H9 (cell line): ENCODE measurements at places on chromosomes 11 and 22.

DNA sequence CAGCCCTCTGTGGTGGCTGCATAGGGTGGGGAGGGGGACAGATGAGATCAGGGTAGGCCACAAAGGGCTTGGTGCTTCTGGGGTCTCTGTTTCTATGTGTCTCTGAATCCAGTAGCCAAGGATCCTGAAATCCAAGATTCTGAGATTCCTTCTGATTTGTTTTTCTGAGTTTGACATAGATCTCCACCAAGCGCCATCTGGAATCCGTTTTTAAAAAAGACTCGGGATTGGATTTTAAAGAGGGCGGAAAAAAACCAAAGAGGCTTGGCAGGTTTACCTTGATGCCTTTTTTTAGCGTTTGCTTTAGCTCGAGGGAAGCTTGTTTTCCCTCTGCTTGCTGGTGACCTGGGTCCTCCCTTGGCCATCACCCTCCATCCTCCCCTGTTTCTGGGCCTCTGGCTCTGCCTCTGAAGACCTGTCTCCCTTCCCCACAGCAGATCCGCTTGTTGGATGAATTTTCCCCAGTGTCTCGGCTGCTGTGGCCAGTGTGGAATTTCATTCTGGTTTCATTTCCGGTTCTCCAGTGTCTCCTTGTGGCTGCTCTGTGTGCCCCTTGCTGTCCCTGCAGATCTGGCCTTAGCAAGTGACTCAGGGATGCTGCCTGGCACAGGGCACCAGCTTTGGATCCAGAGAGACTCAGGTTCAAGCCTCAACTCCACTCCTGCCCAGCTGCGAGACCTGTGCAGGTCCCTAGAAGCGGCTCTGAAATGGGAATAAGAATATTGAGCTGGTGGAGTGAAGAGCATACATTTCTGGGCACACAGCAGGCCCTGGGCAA lies 15.1 kb downstream of the SYNGR1 start:
- no peak for DNase-seq

DNA sequence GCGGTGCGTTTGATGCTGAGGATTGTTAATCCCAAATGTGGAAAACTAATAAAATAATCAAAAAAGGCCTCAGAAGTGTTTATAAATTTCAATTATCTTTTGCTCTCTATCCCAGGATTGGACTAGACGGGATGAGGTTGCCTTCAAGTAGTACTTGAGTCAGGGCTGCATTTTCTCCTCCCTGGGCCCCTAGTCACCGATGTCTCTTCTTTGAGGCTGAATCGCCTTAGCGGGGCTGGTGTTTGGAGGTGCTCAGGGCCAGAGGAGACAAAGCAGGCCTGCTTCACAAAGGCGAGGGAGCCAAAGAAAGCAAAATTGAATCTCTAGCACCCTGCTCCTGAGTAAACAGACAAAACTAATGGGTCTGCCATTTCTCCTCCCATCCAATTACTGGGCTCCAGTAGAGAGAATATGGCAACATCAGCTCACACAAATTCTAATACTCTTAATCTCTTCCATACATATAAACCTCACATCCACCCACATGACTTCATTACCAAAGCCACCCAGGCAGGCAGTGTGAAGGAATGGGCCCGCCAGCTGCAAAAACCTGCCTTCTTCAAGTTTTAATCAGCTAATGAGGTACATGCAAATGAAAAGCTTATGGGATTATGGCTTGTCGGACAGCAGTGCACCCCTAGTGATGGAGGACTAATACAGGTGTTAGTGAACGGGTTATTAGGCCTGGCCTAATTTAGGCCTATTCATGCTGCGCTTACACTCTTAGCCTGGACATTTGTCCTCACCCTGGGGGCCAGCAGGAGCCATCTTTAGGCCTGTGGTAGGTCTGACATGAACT lies 52.7 kb upstream of the HTATIP2 start:
- no peak for DNase-seq

DNA sequence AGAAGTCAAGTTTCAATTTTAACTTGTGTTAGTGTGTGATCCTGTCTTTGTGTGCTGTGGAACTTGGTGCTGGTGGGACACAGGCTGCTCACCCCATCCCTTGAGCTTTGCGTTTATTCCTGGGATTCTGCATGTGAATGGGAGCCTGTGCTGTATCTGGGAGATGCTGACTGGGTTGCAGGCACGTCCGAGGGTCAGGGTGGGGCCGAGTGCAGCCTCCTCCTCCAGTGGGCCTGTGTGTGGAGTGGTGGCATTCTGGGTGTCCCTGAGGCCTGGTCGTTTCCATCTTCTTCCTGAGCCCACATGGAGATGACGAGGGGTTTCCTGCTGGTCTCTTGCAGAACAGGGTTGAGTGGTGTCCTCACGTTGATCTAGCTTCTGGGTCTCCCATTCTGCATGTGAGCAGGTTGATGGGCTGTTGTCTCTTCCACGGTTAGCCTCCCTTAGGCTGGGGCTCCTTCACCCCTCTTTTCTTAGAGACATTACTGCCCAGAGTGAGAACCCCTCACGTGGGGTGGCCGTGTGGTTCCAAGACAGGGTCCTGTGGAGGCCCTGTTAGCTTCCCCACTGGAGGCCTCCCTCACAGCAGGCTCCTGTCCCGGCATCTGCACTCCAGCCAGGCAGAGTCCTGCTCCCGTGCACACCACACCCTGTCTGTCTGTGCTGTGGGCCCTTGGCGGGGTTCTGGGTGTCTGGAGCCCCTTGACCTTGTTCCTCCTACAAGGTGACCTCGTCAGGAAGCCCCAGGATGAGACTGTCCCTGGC lies 4.9 kb downstream of the PTDSS2 start:
- no peak for DNase-seq

DNA sequence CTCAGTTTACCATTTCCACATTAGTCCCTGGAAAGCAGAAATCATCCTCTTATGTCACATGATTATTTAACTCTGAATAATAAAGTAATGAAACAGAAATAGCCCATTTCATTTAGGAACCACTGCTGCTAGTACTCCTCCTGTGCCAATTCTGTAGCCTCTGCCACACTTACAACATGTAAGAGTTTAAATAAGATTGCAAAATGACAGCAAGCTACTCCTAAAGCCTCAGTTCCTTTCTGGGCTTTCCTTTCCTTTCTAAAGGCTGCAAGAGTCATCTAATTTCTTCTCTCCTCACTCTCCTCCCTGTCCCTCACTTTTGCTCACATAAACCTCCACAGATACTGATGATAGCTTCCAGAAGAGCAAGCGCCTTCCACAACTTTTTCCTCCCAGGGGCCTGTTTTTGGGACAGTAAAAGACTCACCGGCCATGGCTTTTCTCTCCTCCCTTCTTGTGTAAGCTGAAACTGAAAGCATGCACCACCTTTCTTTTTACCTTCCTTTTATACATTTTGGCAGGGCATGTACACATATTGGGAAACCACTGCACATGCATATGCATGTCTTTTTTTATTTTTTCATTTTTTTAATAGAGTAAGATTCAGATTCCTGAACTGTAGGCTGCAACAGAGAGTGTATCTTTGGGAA lies 38.5 kb downstream of the CARD18 start:
- no peak for DNase-seq

DNA sequence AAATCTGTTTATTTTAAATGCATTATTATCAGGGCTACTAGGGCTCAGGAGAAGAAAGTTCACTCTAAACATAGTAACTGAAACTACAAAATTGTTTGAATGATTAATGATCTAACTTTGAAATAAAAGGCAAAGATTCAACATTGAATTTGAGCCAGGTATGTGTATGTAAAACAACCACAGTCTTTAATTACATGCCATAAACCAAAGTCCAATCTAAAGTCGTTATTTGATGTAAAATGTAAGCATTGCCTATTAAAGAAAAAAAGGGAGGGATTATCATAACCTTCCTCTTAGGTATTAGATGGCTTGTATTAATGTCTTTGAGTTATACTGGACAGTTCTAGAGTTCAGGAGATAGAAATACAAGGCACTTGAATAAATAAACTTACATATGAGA lies 25.2 kb upstream of the PANX1 start:
- DNase-seq, result no peak

- no peak for DNase-seq
Observed at GRCh38 chr11:86787656-86788055, 12.7 kb upstream of the PRSS23 start.
